ENCODE measurements at places on chromosomes 5 and 9. TPM values are rescaled to one million over a fixed set of nuclear protein-coding genes. Genes with fewer than 3 reads are reported as not detected.

Gene PCDHA3
- 0.18 TPM for total RNA-seq

Gene AQP7
- 0.93 TPM for total RNA-seq

Gene PGM5
- total RNA-seq = 61.0 TPM

Gene AGXT2
- total RNA-seq = 0.04 TPM

Gene CENPK
- 14.6 TPM for total RNA-seq

Gene SLC36A2
- 0.04 TPM for total RNA-seq

Gene MLANA
- total RNA-seq = not detected

Gene IFNB1
- not detected for total RNA-seq

Gene SEMA5A
- 26.5 TPM for total RNA-seq

Gene ANKDD1B
- total RNA-seq = 0.98 TPM

Gene KIF24
- total RNA-seq = 10.3 TPM
